ENCODE measurements at places on chromosomes 12 and 14.

DNA sequence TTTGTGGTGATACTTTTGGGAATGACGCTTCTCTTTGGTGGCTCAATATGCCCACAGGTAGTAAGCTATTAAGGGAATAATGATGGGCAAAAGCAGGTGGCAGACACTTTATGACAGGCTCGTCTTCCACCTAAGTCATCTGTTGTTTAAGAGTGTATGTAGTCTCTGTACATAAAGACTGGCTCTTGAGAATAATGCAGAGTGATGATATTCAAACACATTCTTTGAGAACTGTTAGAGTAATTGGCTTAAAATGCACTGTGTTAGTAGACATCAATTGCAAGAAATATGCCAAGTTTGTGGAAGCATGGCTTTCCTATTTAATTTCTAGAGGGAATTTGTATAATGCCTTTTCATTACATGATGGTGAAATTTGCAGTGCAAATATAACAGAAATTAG, 694.8 kb upstream of the MIS18BP1 start:
- DNase-seq = no peak

DNA sequence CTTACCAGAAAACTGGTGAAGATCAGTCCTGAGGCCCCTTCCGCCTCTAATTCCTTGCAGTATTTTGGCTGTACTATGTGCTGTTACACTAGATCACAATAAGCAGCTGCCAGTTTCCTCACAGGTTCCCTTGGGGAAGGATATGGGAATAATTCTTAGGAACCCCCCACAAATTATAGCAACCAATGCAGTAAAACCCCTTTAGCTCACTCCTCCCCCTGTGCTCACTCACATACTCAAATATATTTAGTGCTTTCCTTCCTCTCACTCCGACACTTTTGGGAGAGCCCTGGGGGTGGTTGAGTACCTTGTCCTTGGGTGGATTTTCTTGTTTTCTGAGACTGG, 162.7 kb downstream of the ETV6 start:
- no peak for DNase-seq

- DNase-seq = no peak
Observed at GRCh38 chr12:52631676-52632459, 13.5 kb upstream of the KRT73 start.

GRCh38 chr12:85733221-85733840, 102.9 kb downstream of the RASSF9 start:
- DNase-seq = no peak

GRCh38 chr14:31902002-31902401, 175.1 kb upstream of the ARHGAP5 start:
- peak; percentile 93 for DNase-seq

- no peak for DNase-seq
Observed at GRCh38 chr12:49092086-49092815, 2.4 kb downstream of the DHH start.

GRCh38 chr12:25249931-25250738, 594 bp downstream of the KRAS start:
- no peak for DNase-seq

DNA sequence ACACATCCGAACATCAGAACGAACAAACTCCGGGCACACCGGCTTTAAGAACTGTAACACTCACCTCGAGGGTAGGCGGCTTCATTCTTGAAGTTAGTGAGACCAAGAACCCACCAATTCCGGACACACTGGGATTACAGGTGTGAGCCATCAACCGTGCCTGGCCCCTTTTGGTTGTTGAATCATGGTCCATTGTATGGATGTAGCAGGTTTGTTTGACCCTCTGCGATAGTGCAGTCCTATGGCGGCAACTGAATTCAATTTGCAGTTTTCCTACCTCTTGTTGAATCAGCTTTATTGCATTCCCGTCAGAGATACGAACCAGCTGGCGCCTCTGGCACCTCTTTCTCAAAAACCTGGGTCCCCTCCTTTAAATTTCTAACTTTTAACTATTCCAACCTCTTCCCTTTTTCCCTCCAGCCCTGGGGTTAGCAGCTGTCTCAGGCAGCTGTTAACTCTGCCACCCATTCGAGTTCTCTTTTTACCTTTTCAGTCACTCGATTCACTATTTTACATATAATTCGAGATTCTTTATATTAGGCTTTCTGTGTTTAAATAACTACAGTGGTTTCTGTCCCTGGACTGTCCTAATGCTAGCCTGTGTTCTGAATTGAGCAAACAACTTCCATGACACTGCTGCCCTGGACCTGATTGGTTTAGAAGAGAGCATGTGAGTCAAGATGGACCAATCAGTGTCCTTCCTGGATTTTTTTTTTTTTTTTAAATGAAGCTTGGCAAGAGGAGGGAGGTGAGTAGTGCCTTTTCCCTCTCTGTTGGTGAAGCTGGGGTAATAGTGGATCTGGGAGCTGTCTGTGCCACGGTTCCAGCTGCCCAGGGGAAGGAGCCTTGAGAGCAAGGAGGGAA, 261.5 kb downstream of the PCNX1 start:
- DNase-seq = no peak

GRCh38 chr12:127504874-127505273, 762.1 kb upstream of the TMEM132C start:
- DNase-seq = no peak

DNA sequence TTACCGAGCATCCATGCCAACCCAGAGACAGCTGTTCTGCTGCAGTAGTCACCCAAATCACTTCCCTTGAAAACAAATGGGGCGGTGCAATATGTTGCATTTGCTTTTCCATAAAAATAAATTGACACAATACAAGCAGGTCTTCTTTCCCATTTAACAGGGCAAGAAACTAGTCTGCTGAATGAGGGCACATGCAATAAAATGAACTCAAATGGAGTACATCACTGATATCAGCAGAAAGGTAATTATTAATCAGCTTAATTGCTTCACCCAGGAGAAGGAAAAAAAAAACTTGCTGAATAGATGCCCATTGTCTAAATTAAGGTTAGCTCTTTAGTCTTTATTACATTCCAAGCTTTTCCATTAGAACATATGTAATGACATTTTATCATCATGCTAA, 175.1 kb upstream of the GZMB start:
- no peak for DNase-seq

GRCh38 chr12:27505761-27506160, 18.2 kb upstream of the PPFIBP1 start:
- DNase-seq = no peak

DNA sequence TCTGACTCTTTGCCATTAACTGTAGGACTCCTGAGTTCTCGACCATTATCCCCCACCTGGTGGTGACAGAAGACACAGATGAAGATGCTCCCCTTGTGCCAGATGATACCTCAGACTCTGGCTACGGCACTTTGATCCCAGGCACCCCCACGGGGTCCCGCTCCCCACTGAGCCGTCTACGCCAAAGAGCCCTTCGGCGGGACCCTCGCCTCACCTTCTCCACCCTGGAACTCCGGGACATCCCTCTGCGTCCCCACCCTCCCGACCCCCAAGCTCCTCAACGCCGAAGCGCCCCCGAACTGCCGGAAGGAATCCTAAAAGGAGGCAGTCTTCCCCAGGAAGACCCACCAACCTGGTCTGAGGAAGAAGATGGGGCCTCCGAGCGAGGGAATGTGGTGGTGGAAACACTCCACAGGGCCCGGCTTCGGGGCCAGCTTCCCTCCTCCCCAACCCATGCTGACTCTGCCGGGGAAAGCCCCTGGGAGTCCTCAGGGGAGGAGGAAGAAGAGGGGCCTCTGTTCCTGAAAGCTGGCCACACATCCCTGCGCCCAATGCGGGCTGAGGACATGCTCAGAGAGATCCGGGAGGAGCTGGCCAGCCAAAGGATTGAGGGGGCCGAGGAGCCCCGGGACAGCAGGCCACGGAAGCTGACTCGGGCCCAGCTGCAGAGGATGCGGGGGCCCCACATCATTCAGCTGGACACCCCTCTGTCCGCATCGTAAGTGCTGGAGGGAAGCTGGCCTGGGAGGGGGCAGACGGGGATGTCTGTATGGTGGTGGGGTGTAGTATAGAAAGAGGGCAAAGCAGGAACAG, 14.4 kb downstream of the TNFRSF1A start:
- no peak for DNase-seq

DNA sequence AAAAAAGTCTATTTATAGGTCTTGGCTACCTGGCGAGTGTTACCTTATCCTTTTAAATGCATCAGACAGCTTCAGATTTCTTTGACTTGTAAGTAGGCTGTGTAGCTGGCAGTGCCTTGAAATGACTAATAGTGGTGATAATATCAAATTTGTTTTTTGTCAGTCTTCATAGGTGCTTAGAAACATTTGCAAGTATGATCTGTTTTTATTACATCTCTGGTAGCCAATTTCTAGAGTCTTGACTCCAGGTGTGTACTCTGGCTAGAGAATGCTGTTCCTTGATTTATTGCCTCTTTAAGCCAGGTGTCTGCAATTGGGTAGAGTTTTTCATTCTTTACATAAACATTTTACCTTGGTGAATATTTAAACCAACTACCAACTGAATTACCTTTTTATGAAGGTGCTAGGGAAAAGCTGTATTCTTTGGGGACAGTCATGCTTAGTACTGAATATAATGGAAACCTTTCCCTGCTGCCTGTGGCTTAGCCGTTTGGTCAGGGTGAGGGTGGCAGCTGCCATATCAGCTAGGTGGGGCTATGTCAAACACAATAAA, 32.6 kb downstream of the MLXIP start:
- DNase-seq = peak; percentile 87

- no peak for DNase-seq
Observed at GRCh38 chr14:87960013-87960787, 32.8 kb downstream of the GALC start.

DNA sequence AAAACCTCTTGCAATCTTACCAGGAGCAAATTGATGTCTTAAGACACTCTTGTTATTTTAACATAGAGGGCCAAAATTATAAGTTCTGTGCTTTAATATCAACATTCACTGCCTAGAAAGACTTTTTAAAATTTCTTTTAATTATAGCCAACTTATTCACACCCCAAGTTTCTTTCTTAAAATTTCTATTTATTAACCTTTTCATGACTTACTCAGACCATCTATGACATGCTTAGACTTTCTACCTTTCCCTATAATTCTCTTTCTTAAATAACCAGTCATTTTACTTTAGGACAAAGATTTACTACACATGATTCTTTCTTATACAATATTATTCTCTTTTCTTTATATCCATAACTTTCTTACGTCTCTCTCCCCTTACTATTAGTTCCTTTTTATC, 220.4 kb downstream of the NUBPL start:
- peak; percentile 13 for DNase-seq

DNA sequence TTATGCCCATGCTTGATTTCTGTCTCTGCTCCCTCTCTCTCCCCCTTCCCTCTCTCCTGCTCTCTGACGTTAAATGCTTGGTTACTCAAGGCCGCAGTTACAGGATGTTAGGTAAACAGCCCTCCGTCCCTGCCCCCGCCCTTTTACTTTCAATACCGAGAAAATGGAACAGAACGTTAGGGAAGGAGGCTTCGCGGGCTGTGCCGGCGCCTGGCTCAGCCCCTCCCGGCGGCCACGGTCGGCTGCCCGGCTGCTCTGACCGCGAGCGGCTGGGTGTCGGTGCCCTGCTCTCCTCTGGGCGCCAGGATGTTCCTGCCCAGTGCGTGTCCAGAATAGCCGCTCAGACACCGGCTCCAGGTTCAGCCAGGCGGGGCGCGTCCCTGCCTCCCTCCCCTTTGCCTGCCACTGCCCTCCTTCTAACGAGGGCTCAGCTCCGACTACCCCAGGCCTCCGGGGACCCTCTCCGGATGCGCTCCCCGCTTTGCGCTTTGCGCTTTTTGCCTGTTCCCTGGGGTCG, 166.1 kb downstream of the ADCK1 start:
- peak; percentile 26 for DNase-seq

- no peak for DNase-seq
Observed at GRCh38 chr12:1579651-1580435, 14.5 kb downstream of the FBXL14 start.

DNA sequence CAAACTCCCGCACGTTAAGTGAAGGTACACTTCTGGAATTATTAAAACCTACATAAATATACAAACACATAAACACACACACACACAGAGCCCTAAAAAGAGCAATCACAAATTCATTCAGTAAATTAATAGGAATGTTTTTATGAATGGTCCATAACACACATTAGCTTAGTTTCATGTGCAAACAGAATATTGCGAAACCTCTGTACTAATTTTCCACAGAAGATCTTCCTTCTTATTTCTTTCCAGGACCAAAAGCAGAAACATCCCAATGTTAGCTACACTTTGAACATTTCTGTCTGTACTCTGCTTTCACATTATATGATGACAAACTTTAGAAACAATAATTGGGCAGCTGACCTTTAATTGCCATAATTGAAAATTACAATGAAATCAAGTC, 101.6 kb downstream of the SOX5 start:
- no peak for DNase-seq

DNA sequence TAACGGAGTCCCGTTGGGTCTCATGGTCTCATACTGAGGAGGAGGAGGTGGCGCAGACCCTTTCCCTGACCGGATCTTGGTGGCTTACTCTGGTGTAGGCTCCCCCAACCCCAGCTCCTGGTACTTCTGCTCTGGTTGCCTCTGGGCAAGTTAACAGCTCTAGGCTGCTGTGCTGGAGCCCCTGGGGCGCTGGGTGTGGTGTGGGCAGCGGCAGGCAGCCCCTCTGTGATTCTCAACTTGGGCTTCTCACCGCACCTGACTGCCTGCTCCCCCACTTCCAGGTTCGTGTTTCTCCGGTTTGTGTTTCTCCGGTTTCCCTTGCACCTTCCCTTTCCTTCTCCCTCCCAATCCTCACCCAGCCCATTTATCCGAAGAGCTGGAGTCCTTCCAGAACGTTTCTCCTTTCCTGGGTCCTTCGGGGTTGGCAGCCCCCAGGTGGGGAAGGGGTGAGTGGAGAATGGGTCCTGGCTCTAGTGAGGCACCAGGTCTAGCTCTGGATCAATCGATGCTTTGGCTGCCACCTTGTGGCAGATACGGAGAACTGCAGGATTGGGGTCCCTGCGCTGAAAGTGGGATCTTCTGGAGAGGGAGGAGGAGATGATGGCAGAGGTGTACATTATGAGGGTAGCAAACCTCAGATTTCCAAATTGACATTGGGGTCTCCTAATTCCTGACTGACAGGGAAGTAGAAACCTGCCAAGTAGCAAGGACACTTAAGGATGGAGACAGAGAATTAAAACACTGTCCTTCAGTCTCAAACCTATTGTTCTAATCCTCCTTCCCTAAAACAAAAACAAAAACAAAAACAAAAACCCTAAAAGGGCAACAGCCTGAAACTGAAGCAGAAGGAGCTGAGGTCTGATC, 8.3 kb downstream of the CISTR start:
- peak; percentile 40 for DNase-seq
